Stimulated activated memory B cell treated with anti-CD40 and anti-IgM and Interleukin-4, amounts not matched to agents 10 μg/mL and 1 μg/mL and 100 μg/mL, for 72 hours (primary cell): ENCODE measurements at places on chromosomes 6 and 20.

DNA sequence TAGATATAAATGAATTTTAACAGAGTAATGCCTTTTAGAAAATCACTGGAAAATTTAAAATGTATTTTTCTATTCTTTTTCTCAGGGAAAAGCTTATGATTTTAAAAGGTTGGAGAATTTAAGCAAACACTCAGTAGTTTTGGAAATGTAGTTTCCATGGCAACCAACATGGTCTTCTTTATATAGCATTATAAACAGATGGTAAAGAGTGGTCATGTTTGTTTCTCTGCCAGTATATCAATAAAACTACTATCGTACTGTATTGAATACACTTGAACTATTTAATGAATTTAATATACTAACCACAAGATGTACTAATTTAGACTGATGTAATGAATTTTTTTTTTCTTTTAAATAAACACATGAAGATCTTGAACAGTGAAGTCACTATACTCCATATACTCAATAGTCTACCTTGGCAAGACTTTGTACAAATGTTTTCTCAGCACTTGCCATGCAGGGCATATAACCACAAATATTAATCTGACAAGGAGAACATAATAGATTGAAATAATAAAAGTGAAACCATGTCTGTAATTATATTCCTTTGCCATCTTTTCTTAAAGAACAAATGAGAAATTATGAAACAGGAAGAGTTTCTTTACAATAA, 105.5 kb downstream of the PDSS2 start:
- ATAC-seq = no peak

GRCh38 chr20:2353231-2353630, 27.5 kb upstream of the TGM6 start:
- ATAC-seq = no peak

DNA sequence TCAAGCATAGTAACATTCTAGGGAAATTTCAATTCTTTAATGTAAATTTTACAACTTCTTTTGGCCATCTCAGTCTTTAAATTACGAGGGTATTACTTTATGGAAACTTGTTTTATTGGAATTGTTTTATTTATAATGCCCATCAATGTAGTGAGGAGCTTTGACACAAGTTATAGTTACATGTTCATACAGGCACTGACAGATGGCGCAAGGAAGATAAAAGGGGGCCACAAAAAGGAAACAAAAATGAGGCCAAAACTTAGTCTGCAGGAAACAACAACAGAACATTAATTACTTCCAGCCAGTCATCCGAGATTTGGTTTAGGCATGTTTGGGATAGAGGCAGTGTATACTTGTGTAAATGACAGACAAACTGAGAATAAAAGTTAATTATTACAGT, 18.3 kb downstream of the SESN1 start:
- no peak for ATAC-seq

- ATAC-seq = no peak
Observed at GRCh38 chr20:49460131-49460530, 22.3 kb downstream of the KCNB1 start.
